ENCODE measurements at places on chromosomes 16 and 17.
A peak's percentile ranks its signal among the peaks of the same experiment; 100 is the strongest.

DNA sequence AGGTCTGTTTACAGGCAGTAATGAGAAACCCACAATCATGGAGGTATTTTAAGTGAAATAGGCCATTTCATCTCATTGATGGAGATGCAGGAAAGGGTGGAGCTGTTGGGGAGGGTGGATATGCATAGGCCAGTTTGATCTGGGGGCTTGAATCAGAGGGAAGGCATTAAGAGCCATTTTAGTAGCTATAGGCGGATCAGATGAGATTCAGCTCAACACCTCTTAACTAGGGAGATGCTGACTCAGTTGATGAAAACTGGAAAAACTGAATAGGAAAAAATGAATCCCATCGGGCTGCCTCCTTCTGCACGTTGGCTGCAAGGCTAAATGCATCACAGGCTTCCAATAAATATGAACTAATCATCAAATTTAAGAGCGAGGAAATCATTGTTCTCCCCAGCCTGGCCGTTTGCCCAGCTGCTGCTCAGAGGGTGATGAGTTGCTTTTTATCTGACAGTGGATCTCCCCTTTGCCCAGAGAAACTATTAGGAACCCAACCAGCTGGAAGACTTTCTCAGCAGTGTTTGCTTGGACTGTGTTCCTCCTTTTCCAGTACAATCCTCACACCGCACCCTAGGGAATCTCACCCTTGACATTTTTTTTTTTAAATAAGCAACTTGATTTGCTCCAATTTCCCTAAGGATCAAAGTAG is 149.6 kb downstream of the SOX9 start:
- peak; percentile 87 for DNase-seq

- no peak for DNase-seq
These were observed 21.7 kb downstream of the MSI2 start for GRCh38 chr17:57277923-57278604.

DNA sequence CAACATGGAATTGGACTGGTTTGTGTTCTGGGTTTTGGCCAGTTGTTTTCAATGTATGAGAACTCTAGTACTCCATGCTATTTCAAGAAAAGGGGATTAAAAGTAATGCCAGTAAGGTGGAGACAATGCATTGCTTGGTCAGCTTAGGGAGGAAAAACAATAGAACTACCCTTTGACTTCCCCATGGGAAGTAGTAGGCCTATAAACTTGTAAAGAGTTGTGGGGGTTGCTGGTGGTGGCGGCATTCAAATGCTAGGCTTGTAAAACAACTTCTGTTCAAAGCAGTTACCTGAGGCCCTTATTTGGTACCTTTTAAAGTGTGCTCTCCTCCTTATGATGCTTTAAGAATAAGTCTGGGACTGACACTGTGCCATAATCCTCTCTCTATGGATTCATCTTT is 9.4 kb downstream of the MAP3K3 start:
- no peak for DNase-seq

- DNase-seq = no peak
These were observed 99.1 kb upstream of the RBBP6 start for GRCh38 chr16:24440306-24440705.

- peak; percentile 29 for DNase-seq
These were observed 155.6 kb upstream of the PLCG2 start for GRCh38 chr16:81623365-81624102.

- no peak for DNase-seq
These were observed 4.2 kb upstream of the VASN start for GRCh38 chr16:4367393-4367856.

DNA sequence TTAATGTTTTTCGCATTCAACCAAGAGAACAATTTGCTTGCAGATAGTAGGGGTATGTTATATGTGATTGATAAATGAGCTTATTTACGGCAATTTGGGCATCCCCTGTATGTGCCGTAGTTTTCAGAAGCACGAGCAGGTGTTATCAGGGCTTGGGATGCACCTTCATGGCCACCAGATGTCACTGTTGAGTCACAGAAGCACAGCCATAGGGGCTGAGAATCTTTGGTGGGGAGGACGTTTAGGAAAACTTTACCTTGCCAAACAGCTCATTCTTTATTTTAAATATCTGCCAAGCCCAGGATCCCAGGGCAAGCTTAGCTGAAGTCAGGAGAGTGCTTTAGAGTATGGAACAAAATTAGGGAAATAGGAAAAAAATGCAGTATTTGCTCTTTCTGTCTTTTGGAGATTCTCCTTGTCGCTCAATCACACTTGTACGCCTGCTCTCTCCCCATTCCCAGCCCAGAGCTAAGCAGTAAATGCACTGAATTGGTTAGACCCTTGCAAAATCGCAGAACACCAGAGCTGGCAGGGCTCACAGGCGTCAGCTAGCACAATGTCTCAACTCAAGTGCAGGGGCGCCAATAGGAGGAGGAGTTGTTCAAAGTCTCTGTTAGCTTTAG is 93.6 kb upstream of the MPHOSPH6 start:
- DNase-seq = peak; percentile 0

DNA sequence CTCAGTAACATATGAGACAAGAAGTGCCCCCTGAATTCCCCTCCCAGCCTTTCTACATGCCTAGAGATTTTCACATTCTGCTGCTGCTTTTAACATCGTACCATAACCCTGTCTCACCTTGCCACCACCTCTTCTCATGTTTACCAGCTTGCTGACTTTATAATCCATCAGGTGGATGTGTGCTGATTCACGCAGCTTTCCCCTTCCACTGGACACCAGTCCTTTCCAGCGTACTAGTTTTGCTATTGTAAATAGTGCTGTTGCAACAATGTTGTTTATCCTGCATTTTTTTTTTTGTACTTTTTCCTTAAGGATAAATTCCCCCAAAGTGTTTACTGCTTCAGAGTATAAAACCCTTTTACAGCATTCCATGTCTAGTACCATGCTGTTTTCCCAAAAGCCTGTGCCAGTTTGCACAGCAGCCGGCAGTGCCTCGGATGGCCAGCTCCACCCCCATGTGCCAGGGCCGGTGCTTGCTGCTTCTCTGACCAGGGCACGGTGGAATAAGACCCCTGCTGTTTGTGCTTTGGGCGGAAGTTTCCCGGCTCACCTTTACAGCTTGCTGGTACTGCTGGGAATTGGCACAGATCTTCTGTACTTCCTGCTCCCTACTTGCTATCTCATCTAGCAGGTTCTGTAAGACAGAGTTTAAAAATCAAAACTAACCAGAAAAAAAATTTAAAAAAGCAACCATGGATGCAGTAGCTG is 41.3 kb downstream of the UBN1 start:
- DNase-seq = no peak

GRCh38 chr17:9021992-9022572 is 772 bp downstream of the NTN1 start:
- DNase-seq = peak; percentile 38

GRCh38 chr17:1120596-1121441 is 59.0 kb downstream of the ABR start:
- no peak for DNase-seq

DNA sequence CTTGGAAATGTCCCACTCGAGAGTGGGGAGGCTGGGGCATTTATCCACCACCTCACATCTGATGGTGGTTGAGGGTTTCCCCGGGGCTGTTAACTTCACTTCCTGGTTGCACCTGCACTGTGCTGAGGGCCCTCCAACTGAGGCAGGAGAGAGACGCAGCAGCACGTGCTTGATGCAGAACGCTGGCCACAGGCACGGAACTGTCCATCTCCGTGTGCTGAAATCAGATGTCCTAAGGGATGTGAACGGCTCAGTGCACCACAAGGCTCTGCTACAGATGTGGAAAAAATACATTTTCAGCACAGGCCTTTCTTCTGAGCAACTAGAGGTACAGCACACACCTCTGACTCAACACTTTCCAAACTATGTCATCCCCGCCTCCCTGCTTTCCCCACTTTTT is 114.8 kb upstream of the C16orf82 start:
- DNase-seq = no peak

DNA sequence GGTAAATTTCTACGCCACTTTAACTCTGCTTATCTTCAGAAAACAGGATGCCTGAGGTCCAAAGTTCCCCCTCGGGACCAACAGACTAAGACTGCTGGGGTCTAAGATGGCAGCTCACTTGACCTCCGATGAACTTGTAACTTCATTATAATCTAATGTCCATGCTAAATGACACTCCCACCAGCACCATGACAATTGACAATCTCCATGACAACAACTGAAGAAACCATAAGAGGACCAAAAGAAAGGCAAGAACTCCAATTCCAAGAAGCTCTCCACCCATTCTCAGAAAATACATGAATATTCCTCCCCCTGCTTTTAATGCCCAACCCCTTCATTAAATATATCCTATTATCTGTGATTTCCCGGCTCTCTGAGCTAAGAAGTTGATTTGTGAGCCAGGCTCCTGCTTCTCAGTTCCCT is 7.5 kb downstream of the CCL4 start:
- DNase-seq = no peak

DNA sequence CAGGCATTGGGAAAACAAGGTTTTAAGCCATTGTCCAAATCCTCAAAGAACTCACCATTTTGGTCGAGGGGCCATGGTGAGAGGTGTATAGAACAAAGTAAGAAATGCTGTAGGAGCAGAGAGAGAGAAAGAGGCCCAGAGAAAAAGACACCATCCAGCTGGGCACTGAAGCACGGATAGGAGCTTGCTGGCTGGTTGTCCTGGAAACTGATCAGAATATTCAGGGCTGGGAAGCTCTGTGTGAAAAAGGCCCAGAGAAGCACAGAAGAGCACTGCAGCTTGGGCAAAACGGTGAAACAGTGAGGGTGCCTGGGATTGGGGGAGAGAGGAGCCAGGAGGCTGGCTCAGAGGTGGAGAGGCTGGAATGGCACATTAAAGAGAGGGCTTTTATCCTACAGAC is 16.5 kb downstream of the HS3ST3B1 start:
- no peak for DNase-seq

- DNase-seq = no peak
These were observed 2.9 kb upstream of the CCDC102A start for GRCh38 chr16:57539072-57539796.

Measured in NCI-H146 (cell line).